Natural killer cell (primary cell): ENCODE measurements at places on chromosomes 3 and 15. TPM values are rescaled to one million over a fixed set of nuclear protein-coding genes. Genes with fewer than 3 reads are reported as not detected.

GRCh38 chr15:76340803-76341365 is 4.3 kb downstream of the ISL2 start:
- DNase-seq, result peak; percentile 51

GRCh38 chr15:50278496-50278895 is 13.0 kb upstream of the HDC start:
- no peak for DNase-seq

- no peak for DNase-seq
These were observed 98.6 kb upstream of the C15orf61 start for GRCh38 chr15:67422296-67422695.

- DNase-seq, result no peak
These were observed 296.0 kb downstream of the MEX3B start for GRCh38 chr15:81749716-81750375.

GRCh38 chr3:13492976-13493866 is 13.1 kb downstream of the HDAC11 start:
- DNase-seq, result no peak

- DNase-seq, result no peak
These were observed 205.6 kb downstream of the IL20RB start for GRCh38 chr3:137163241-137163871.

DNA sequence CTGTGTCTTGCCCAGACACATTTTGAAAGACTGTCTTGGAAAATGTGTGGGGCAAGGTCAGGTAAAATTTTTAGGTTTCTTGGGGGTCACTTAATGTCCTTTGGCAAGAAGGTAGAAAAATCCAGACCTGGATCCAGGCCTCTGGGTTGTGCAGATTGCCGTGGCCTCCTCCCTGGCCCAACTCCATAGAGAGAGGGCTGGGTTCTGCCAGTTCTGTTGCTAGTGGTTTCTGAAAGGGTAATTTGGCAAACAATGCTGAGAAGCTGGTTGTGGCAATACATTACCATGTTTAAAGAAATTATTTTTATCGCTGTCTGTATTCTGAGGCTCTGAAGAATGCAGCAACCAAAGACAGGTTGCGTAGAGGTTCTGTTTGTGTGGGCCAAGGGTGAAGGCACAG is 20.2 kb upstream of the TMEM158 start:
- no peak for DNase-seq

DNA sequence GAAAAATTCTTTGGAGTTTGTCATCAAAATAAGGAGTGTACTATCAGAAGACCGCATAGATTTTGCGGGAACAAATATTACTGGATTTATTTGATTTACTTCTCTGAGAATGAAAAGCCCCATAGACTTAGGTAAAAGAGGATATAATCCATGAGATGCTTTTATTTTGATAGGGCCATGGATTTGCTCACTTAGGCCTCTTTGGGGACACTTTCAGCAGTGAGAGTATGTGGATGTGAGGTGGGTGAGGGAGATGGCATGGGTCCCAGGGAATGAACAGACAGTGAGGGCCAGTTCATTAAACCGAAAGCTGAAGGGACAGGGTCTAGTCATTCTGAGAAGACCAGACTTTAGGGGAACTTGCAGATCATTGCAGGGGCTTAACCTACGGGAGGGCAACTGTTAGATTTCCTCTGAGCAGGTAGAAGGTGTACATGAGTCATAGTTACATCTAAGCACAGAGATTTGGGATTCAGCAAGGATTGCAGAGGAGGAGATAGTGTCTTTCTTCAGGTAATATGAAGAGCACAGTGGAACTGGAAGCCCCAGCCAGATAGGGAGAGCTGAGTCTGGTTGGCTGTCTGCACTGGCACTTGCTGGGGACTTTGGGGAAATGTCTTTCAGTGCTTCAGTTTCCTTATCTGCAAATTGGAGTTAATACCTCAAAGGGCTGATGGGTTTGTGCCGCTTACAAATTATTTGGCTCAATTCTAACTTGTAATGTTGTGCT is 30.8 kb downstream of the SH3GL3 start:
- DNase-seq, result no peak

DNA sequence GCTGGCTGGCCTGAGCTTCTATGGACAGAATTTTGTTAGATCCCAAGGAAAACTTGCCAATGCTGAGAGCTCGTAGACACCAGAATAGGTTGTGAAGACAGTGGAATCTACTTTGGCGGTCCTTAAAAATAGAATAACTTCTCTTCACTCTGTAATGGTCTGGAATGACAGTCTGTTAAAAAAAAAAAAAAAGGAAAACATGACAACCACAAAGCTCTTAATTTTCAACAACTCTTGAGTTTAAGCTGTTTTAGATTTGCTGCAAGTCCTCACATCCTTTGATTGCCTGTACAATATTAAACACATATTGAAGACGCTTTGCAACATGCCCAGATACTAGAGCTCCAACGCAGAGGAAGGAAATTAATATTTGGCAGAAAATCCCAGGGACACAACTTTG is 122.8 kb upstream of the GALNT15 start:
- no peak for DNase-seq

DNA sequence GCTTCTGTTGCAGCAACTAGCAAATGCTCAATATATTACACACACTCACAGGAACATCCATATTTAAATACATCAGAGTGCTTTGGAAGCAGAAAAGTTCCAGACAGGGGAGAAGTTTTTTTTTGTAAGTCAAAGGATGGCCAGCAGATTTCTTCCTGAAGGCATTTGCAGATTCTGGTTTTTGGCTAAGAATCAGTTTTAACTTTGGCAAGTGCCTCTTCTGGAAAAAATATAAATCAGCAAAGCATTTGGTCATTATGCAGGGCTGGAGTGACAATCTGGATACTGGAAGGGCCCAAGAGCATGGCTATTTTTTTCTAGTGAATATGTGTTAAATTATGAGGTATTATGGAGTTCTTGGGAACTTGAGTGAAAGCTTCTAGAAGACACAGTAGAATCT is 495.3 kb upstream of the ARPP21 start:
- no peak for DNase-seq

The CTDSPL gene
- total RNA-seq, result 1.8 TPM
